HepG2 (cell line): ENCODE measurements at places on chromosomes 5 and 9.

GRCh38 chr5:172835290-172835993 is 1.4 kb downstream of the ERGIC1 start:
- no peak for DNase-seq

- no peak for DNase-seq
These were observed 171.2 kb upstream of the DMAC1 start for GRCh38 chr9:7970681-7971330.

- DNase-seq = no peak
These were observed 93.4 kb downstream of the STRBP start for GRCh38 chr9:123174887-123175518.

DNA sequence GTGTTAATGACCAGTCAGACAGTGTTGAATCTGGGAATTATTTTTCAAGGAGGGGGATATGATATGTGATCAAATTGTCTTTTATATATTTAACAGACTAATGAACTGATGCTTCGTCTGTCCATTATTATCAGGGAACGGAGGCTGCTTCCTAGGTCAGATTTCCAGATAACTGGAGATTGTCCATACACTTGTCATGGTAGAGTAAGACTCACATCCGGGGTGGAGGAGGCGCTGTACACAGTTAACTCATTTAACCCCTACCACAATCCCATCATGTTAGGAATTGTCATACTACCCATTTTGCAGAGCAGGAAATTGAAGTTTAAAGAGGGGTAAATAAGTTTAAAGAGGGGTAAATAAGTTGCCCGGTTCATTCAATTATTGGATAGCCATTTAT is 55.9 kb downstream of the ARHGAP26 start:
- DNase-seq = no peak

DNA sequence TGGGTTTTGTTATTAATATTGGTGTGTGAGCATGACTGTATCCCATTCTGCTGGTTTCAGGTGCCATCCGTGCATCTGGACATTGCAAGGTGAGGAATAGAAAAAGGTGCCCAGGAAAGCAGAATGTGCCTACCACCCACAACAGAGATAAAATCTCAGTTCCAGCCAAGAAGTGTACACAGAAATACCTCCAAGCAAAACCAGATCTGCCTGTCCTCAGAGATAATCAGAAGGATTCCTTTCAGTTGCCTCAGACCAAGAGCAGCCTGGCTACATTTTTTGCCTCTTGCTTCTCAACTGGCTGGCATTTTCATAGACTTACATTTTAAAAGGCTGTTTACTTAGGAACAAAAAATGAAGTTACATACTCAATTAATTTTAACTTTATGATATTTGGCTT is 12.1 kb upstream of the ABLIM3 start:
- DNase-seq = no peak

DNA sequence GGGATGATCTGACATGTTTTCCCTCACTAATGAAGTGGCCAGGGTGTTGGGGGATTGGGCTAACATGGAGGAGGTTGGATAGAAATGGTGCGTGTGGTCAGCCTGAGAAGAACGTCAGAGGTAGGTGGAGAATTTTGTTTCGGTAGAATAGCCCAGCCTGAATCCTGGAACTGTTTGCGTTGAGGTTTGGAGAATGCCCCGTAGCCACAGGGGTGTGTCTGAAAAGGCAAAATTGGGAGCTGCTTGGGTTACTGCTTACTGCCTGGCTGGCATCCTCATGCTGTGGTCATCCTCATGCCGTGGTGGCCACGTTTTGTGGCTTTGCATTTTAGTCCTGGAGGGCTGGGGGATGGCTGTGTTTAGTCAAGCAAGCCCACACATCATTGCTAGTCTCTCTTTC is 236.9 kb downstream of the GOLPH3 start:
- no peak for DNase-seq

DNA sequence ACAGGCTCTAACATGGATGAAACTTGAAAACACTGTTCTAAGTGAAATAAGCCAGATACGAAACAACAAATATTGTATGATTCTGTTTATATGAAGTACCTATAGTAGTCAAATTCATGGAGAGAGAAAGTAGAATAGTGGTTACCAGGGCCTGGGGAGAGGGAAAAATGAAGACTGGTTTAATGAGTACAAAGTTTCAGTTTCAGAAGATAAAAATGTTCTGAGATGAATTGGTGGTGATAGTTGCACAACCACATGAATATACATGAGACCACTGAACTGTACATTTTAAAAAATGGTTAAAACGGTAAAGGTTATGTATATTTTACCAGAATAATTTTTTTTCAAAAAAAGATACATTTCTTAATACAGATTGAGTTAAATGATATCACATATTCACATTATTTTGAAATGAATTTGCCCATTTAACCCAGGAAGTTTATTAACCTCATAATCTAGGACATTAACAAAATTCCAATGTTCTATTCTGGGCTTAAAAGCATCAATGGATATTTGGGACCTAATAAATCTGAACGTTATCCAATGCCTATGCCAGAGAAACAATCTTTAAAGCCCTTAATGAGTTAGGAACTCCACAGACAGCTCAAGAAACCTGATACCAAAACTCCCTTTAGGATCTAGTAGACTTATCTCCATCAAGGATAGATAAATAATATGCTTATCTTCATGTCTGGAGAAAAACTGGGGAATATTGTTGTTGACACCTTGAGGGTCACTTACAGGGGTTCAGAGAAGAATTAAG is 521.3 kb downstream of the EFNA5 start:
- DNase-seq = no peak

GRCh38 chr9:74953235-74953751 is 581 bp upstream of the C9orf40 start:
- no peak for DNase-seq

GRCh38 chr5:19554524-19554923 is 433.5 kb downstream of the CDH18 start:
- no peak for DNase-seq

DNA sequence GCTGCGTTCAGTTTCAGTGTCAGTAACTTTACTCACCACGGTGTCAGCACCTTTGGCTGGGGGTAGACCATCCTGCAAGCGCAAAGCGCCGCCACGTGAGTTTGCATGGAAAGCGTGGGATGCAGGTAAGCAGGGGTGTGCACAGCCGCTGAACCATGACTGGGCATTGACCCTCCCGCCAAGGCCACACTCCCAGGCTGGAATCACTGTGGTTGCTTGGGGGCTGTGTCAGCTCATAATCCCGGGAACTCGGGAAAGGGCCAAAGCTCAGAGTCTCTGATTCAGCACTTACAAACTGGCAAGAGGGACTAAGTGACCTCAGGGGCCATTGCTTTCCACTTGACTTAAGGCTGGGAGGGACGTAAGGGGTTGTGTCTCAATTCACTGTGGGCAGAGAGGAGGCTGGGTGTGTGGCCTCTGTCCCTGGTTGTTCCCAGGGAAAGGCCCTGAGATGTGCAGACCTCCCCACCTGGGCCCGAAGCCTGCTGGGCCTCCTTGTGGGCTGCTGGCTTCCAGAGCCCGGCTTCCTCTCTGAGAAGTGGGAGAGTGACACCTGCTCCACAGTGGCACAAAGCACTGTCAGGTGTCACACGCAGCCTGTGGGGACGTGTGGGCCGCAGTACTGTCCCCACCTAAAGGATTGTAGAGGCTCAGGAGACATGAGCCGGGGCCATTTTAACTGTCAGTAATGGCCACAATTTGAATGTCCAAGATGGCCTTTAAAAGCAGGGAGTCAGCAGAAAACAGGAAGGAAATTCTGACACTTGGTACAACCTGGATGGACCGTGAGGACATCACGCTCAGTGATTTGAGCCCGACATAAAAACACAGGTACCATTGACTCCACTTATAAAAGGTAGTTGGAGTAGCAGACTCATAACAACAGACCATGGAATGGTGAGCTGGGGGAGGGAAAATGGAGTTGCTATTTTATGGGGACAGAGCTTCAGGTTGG is 16.7 kb downstream of the ABO start:
- DNase-seq = peak; percentile 34

DNA sequence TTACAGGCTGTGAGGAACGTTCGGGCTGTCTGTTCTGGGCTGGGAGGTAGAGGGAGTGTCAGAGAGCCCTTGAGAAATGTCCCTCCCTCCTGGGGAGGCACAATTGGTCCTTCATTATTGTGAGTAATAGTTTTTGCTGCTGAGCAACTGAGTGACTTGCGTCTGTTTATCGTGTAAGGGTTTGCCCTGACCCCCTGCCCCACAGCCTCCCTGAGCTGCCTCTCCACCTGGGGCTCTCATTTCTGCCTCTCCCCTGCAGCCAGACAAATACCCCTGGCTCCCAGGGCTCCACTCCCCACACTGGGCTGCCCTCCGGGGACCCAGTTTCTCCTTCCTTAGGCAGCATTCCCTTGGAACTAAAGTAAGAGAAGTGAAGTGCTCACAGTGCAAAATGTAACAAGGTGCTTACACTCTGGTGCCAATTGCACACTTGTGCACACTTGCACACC is 174.9 kb upstream of the MVB12B start:
- DNase-seq = no peak
